ENCODE measurements at places on chromosomes 11 and 22. TPM values are rescaled to one million over a fixed set of nuclear protein-coding genes. Genes with fewer than 3 reads are reported as not detected.
A peak's percentile ranks its signal among the peaks of the same experiment; 100 is the strongest.

- DNase-seq, result no peak
Measured at GRCh38 chr11:10295064-10295901, 1.3 kb upstream of the SBF2 start.

DNA sequence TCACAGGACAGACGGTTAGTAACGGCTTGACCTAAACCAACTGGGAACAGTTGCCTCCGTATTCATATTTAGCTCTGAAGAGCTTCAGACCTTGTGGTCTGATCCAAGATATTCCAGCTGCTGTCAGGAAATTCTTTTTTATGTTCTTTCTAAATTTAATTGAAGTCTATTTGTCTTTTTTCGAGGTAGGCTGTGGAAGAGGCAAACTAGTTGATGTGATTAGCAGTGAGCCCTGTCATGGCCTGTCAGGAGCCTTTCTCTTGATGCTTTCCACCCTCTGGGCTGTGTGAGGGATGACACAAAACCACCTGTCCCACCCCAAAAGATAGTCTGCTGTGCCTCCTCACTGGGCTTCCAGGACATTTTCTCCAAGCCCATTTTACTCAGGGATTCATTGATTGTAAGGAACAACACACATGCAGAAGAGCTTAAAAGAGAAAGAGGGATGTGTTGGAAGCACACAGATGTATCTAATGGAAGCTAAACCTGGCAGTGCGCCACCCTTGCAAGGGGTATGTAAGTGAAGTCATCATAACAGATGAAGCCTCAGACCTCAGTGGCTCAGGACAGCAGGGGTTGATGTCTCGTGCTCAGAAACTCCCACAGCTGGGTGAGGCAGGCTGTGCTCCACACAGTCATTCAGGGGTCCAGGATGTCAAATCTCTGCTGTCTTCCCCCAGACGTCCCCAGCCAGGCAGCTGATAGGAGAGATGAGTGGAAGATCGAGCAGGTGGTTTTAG lies 170.0 kb downstream of the NCAM1 start:
- DNase-seq, result no peak

HEPHL1 gene
- total RNA-seq, result under 0.01 TPM

DNA sequence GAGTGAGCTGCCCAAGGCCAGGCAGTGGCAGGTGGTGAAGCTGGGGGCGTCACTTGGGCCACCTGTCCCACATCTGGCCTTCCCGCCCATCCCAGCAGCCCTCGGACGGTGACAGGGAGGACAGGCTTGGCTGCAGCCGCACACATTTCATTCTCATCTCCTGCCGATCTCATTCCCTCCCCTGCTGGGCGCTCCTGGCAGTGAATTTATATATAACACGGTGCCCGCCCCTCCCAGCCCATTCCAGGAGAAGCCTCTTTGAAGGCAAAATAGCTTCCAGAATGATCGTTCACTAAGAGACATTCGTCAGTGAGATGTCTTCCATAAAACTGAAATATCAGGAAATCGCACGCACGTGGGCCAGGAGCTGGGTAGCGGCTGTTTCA lies 861.3 kb downstream of the TBC1D22A start:
- DNase-seq, result no peak

TBX10 gene
- total RNA-seq, result not detected

DNA sequence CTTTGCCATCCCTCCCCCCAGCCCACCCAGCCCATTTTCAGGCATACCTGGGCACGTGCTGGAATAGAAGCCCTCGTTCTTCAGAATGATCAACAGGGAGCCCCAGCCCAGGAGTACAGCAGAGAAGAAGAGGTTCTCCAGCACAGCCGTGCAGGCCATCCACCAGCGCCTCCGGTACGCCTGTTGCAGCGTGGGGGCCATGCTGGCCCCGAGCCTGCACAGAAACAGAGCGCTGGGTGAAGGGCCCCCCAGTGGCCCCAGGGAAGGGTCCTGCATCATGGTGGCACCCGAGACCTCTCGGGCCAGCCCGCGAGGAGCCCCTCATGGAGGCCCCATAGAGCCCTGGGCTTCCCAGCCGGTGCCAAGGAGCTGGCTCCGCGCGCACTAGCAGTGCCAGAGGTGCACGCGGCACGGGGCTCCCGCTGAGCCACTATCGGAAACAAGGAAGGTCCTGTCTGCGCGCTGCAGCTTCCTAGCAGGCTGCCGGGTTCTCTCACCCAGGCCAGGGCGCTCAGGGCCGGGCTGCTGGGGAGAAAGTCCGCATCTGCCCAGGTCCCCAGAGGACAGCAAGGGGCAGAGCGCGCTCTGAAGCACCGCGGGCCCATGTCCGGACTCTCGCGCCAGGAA lies 1.5 kb downstream of the SLC43A1 start:
- peak; percentile 33 for DNase-seq

NAALADL1 gene
- total RNA-seq, result 3.8 TPM

C11orf52 gene
- total RNA-seq, result 0.28 TPM

Measured in IMR-90 (cell line).